Stimulated activated CD4-positive, alpha-beta T cell treated with anti-CD3 and anti-CD28 coated beads, TNF-alpha, amount 100 ng/mL, for 1 hour (primary cell): ENCODE measurements at places on chromosomes 2 and 18.

- DNase-seq: no peak
Observed at GRCh38 chr2:36775806-36776205, 79.3 kb downstream of the VIT start.

DNA sequence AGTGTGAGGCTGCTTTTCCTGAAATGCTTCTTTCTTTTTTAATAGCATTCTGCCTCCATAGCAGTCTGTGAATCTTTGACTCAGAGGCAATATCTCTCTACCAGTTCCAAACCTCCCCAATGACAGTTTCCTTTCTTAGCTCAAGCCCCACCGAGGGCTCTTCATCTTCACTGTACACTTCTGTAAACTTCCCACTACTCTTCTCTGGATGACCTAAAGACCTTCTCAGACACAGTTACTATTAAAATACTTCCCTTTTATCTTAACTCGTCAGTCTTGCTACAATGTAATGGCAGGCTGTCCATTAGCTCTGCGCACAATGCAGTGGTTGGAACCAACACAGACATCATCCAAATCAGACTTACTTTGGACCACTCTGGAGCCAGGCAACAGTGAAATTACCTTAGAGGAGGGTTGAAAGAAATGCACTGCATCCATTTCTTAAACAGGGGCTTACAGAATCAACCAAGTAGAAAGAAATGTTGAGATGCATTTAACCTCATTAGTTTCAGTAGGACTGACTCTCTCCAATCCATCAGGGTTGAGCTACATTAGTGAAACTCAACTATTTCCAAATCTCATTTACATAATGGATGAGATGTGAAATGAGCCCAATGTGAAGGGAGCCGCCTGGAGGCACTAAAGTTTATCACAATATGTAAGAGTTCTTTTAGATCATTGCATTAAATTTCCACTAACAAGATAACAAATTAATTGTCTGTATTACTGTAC lies 343.8 kb downstream of the SETBP1 start:
- no peak for DNase-seq

DNA sequence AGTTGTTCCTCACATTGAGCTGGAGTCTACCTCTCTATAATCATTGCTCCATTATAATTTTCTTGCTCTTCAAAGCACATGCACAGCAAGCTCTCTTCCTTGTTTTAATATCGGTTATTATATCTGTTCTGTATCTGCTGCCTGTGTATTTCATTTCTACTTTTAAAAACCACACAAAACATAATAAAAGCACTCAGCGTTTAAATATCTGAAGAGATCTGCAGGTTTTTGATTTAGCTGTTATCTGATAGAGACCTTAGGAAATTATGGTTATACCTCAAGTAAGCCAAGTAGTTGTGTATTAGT lies 49.0 kb downstream of the SERPINB7 start:
- DNase-seq: no peak

- DNase-seq: no peak
Observed at GRCh38 chr2:209918251-209918650, 84.2 kb upstream of the RPE start.

DNA sequence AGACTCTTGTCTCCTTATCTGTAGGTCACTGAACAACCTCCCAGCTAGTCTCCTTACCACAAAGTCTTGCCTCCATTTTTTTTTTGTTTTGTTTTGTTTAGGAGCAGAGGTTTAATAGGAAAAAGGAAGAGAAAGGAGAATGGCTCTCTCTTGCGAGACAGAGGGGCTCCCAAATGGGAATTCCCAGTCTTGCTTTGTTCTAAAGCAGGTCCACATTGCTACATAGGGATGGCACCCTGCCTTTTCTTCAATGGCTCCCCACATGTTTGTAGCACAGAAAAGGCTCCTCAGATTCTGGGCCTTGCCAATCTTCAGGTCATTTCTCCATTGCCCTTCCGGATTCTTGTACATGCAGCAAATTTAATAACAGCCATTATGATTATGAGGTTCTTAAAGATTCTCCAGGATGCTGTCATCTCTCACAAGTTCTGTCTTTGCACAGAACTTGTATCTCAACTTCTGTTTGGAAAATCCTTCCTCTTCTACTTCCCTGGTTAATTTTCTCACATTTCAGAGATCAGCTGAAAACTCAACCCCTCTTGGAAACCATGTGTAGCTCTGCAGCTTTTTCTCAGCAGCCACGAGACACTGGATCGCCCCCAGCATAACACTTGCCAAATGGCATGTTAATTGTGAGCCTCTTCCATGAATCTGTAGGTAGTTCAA lies 23.6 kb downstream of the IL1F10 start:
- no peak for DNase-seq

- no peak for DNase-seq
Observed at GRCh38 chr2:37412231-37412630, 67.8 kb downstream of the QPCT start.

DNA sequence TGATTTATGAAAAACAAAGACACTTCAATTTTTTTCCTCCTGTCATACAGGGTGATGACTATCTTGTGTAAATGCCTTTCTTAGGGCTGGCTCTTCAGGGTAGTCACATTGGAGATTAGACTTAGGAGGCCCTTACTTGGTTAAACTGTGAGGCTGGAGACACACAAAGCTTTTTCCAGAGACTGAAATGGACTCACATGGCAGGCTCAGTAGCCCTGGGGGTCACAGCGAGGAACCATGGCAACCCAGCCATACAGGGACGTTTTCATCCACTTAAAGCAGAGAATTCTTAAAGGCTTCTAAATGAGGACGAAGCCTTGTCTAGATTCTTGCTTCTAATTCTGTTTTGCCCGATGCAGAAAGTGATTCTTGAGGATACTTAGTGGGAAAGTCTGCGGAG lies 57.3 kb upstream of the ZDBF2 start:
- DNase-seq: no peak

DNA sequence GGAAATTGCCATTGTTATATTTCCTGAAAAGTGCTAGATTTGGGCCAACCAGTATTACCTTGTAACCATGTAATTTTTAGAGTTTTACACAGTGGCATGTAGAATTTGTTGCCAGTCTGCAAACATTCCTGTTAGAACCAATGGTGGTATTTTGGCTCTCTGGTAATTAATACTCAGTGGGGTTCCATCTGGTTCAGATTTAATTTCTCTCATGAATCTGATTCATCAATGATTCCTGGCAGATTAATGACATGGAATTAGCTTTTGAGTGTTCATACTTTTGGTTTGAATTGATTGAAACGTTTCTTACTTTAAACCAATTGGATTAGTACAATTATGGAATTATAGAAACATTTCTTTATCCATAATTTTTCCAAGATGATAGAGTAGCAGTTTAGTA lies 93.2 kb downstream of the MC4R start:
- no peak for DNase-seq

- DNase-seq: no peak
Observed at GRCh38 chr2:215104226-215104625, 34.2 kb downstream of the ABCA12 start.

- DNase-seq: no peak
Observed at GRCh38 chr2:240812721-240813120, 7.3 kb downstream of the KIF1A start.

DNA sequence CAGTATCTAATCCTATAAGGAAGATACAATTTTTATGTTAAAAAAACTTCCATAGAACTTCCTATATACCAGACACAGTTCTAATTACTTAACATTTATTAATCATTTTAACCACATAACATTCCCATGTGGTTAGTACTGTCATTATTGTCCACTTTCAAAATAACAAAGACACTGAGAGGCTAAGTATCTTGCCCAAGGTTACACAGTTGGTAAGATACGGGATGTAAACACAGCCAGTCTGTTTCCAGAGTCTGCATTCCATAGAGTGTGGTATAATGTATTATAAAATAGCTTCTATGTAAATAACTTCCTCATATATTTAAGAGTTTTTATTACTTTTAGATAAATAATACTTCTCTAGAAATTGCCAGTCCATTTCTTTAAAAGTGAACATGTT lies 383.3 kb upstream of the ETAA1 start:
- DNase-seq: no peak

DNA sequence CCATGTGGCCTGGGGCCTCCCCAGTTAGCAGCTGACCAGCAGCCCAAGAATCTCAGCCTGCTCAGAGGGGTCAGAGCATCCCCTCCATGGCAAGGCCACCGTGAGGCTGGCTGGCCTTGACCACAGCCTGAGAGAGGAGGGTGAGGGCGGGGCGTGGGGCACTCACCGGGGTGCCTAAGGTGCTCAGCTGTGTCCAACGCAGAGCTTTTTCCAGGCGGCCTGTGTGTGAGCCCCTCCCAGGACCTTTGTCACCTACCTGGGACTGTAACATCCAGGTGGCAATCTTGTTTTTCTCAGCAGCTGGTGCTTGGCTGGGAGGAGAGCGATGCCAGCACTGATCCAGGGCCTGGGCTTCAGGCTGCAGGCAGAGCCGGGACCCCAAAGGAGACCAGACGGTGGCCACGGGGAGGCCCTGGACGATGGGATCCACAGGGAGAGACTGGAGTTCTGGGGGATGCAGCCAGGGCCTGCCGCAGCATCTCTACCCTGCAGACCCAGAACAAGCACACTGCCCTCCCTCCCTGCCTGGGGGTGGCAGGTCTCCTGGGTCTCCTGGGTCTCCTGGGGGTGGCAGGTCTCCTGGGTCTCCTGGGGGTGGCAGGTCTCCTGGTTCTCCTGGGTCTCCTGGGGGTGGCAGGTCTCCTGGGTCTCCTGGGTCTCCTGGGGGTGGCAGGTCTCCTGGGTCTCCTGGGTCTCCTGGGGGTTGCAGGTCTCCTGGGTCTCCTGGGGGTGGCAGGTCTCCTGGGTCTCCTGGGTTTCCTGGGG lies 12.3 kb downstream of the SNED1 start:
- DNase-seq: no peak

DNA sequence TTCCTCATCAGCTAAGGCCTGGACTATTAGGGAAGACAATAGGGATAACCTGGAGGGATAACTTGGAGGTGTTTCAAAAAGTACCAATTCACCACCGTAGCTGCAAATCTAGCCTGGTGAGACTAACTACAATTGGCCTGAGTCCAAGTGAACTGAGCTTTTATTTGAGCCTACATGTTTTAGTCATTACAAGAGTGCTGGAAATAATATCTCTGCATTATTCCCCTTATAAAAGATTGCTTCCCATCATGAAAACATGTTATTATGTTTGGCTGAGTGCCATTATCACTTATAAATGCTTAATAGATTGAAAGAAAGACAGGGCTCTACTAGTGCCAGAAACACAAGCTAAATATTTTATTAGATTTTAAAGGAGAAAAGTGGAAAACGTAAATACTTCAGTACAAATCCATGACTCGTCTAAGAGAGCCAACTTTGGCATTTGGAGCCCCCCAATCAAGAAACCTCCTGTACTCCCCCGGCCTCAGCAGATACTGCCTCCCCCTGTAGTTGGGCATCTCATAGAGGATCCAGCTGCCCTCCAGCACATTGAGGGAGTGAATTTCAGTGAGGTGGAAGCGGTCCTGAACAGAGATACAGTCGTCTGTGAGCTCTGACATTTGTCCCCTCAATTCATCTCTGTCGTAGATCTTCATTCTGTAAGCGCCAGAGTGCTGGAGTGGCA lies 3.6 kb downstream of the CRYGB start:
- no peak for DNase-seq

DNA sequence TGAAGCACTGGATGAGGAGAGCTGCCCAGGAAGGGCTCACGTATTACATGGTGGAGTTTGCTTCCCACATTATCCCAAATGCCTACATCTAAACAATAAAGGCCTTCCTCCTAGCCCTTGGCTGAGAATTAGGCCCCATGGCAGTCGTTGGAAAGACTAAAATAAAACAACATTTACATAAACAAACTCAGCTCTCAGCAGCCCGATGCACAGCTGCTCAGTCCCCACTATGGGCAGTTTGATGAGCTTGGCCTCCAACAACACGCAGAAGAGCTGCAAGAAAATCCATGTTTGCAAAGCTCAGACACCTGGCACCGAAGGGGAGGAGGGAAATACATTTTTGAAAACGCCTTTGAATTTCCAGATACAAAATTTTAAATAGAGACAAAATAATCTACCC lies 352.4 kb downstream of the EIPR1 start:
- DNase-seq: no peak
